NCI-H1048 (cell line): ENCODE measurements at places on chromosomes 5 and 9.

DNA sequence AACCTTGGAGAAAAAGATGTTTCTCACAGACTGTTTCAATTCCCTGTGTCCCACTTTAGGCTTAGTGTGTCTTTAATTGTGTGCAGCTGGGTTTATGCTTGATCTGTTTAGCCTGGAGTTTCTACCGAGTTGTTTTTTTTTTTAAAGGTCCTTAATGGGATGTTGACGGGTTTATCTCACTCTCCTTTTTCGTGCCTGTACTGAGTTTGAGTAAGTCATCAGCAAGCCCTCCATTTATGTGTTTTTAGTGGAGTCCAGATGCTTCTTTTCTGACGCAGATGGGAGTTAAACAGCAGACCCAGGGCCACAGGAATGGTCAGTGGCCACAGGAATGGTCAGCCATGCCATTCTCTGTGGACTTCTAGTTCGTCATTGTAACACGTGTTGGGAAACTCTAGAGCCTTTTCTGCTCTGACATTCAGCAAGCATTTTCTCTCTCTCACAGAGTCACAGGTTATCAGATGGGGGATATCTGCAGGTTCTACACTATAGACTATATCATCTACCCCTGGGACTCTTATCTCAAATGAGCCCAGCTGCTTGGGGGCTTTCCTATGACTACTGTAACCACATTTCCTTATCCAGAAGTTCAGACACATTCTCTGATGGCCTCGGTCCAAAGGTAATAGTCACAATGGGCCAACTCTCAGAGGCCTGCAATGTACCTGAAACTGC lies 190.5 kb downstream of the TTLL11 start:
- no peak for DNase-seq

DNA sequence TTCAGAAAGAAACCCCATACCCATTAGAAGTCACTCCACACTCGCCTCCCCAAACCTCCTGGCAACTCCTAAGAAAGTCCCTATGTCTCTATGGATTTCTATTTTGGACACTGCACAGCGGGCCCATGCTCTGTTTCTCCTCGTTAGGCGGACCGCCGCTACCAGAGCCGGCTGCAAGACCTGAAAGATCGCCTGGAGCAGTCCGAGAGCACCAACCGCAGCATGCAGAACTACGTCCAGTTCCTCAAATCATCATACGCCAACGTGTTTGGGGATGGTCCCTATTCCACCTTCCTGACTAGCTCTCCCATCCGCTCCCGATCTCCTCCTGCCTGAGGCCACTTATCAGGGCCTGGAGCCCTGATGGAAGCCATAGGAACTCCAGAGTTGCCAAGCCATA lies 4.6 kb upstream of the GLE1 start:
- DNase-seq = no peak

DNA sequence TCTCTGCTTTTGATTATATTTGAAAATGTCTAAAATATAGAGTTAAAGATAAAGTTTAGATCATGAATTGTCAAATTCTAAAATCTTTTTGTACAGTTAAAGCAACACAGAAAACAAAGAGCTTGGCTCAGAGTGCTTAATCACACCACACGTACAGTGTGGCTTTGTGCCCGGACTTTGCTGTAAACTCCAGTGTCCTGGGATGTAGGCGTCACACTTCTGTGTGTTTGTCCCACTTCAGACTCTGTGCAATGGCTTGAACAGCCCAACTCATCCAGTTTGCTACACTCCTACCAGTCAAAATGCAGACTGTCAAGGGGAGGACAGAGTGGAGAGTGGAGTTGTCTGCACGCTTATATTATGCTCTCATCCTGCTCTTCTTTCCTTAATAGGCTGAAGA lies 45.3 kb downstream of the SMARCA2 start:
- no peak for DNase-seq

DNA sequence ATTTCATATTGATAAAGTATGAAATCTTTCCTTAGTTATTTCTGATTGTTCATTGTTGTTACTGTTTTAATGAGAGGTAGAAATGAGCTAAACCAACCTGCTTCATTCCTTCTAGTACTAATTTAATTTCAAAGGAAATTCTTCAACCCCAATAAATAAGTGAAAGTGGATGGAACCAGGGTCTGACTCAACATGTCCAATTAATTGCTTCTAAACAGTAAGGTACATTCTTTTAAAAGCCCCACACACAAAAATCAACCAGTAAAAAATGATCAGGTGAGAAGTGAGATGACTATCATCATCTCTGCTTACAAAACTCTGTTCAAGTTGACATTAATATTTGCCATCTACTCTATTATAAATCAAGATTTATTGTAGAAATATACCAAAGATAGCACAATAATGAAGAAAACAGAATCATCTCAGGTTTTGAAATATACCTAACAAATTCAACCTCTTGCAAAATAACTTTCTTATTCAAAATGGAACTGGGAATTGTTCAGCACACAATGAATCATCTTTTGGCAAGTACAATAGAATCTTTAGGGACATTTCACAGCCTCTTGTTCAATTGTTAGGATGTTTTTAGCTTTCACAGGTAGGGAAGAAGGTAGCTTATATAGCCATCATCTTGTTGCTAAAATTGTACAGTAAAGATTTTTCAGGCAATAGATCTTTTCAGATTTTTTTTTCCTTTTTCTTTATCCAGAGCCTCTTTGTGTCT lies 114.5 kb downstream of the RPS23 start:
- no peak for DNase-seq

- no peak for DNase-seq
These were observed 20.7 kb downstream of the NLN start for GRCh38 chr5:65742565-65743231.

DNA sequence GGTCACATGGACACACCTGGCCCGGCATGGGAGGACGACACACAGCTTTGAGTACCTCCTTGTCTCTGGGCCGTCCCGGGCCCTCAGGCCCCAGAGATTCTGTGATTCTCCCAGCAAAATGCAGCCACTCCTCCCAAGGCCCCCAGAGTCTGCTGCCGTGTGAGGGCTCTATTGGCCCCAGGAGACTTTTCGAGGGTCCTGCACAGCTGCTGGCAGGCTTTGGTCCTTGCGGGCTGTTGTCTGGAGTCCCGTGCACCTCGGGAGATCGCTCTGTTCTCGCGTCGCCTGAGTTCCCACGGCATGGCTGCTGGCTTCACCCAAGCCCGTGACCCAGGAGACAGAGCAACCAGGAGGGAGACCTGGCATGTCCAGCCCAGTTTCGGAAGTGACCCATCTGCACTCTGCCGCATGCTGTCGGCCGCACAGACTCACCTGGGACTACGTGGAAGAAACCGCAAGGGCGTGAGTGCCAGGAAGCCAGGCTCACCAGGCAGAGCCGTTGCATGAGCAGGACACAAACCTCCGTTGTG lies 46.8 kb upstream of the NKD2 start:
- DNase-seq = no peak

DNA sequence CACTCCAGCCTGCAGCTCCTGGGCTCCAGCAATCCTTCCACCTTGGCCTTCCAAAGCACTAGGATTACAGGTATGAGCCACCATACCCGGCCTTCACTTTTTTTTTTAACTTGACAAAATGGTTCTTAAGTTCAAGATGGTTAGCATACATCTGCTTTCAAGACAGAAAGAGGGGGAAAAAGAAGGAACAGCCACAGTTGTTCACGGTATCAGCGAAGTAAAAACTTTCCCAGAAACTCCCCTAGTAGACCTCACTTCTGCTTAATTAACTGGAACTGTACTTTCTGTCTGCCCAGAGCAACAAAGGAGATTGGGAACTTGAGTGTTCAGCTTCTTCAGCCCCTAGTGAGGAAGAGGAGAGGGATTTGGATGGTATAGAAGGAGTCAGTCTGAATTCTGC lies 116.7 kb downstream of the UGCG start:
- DNase-seq = no peak

DNA sequence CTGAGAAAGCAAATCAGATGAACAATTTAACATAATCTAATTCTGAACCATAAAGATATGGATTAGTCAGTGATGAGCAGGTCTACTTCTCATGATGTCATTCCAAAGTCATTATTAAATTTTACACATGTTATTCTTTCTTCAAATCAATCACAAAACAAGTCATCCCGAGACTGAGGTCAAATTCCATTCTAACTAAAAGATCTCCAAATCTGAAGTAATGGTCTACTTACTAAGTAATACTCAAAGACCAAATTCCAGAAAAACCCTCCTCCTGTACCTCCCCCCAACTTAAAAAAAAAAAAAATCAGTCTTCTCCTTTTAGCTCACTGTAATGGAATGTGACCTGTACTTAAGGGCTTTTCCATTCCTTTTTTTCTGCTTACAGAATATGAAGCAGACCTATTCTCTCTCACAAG lies 4.7 kb downstream of the PFDN1 start:
- no peak for DNase-seq

GRCh38 chr5:2184026-2184366 lies 301.3 kb upstream of the IRX4 start:
- no peak for DNase-seq

- DNase-seq = no peak
These were observed 101.4 kb downstream of the LPAR1 start for GRCh38 chr9:110936719-110937452.

GRCh38 chr5:71971862-71972261 lies 135.4 kb upstream of the MAP1B start:
- DNase-seq = no peak

DNA sequence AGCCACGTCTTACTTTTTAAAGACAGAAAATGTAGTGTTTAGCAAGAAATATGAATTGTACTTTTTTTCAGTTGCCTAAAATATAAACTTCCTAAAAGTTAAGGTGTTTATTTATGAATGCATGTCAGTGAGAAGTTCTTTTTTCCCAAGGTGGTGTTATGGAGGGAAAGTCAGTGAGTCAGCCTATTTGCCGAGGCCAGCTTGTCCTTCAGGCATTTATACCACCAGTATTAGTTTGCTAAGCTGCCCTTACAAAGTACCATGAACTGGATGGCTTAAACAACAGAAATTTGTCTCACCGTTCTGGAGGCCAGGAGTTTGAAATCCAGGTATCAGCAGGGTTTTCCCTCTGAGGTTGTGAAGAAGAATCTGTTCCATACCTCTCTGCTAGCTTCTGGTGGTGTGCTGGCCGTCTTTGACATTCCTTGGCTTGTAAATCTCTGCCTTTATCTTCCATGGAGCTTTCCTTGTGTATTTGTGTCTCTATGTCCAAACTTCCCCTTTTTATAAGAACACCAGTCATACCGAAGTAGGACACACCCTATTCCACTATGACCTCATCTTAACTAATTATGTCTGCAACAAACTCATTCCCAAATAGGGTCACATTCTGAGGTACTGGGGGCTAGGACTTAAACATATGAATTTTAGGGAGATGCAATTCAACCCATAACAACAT lies 38.4 kb downstream of the PRKACG start:
- no peak for DNase-seq

- DNase-seq = no peak
These were observed 394.6 kb downstream of the PSAT1 start for GRCh38 chr9:78691542-78691941.

DNA sequence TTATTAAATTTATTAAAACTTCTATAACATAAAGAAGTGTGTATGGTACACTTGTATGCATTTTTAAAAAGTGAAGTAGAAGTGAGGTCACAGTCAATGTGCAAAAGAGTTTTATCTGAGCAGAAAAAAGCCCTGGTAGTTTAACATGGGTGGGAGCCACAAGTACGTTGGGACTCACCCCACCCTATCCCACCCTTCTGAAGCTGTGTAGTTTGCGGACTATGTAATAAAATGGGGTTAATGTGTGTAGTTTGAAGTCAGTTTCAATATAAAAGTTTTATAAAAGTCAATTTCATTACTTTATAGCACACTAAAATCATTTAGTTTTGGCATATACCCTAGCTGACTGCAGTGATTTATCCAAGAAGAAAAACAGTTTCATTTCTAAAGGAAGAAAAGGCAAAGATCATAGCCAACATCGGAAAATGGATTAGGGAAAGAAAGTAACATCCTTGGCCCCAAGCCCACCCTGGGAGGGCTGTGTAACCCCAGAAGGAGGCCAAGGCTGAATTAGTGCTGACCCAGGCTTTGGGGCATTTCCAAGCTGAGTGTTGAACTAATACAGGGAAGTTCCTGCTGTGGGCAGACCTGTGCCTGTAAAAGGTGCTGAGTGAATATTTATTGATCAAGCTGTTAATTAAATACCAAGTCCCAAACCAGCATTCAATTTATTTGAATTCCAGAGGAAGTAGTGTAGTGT lies 398.6 kb upstream of the ADAMTSL1 start:
- DNase-seq = no peak

- DNase-seq = no peak
These were observed 665 bp downstream of the ASS1 start for GRCh38 chr9:130445268-130445983.

- no peak for DNase-seq
These were observed 6.0 kb upstream of the CCIN start for GRCh38 chr9:36163049-36163785.

GRCh38 chr5:181280251-181280762 lies 19.4 kb upstream of the TRIM52 start:
- DNase-seq = no peak

- no peak for DNase-seq
These were observed 512.0 kb downstream of the RAB3C start for GRCh38 chr5:59094864-59095263.

- DNase-seq = no peak
These were observed 40.1 kb downstream of the EFCAB9 start for GRCh38 chr5:172234031-172234430.

DNA sequence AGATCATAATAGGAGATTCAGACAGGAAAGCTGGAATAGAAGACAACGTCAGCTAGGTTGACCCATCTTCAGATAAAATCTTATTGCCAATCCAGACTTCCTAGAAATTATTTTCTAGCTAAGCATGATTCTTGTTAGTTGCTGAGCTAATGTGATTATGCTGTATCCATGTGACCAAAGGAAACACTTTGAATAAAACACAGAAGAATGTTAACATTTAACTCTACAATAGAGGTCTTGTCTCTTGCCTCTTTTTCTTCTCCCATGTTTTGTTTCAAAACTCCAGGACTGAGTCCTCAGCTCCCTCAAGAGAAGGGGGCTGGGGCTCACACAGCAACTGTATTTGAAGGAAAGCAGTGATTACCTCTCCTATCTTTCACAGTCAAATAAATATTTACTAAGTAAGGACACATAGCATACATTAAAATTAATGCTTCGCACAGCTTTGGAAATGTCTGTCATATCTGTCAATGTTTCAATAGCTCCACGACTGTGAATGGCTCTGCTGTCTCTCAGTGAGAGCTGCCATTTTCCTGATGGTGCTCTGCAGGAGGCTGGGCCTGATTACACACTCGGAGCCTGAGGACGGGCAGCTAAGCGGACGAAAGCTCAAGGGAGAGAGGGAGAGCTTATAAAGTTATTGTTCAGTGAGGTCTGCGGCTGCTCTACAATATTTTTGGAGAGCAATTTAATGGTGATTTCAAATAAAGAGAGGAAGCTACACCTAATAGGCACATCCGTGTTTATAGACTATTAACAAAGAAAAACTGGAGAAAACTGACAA lies 64.8 kb upstream of the ZNF462 start:
- no peak for DNase-seq

- no peak for DNase-seq
These were observed 184.0 kb downstream of the SYK start for GRCh38 chr9:90985631-90986030.

DNA sequence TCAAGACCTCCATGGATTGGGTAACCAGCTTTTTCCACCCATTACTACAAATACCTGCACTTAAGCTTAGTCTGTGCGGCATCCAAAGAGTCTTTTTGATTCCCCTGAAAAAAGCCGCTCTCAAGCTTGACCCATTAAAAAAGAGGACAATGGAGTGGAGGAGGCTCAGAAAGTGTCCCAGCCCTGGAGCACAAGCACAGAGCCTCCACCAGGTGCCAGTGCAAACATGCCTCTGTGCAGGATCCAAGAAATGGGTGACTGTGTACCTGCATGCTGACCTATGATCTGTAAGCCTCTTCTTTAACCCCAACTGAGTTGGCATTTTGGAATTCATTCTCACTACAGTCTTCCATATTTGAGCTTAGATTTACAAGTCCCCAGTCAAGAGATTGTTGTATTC lies 168.3 kb upstream of the TLE4 start:
- no peak for DNase-seq
